ENCODE measurements at places on chromosomes 13 and 19.

- DNase-seq, result no peak
These were observed 36.4 kb downstream of the EPS15L1 start for GRCh38 chr19:16435238-16435917.

DNA sequence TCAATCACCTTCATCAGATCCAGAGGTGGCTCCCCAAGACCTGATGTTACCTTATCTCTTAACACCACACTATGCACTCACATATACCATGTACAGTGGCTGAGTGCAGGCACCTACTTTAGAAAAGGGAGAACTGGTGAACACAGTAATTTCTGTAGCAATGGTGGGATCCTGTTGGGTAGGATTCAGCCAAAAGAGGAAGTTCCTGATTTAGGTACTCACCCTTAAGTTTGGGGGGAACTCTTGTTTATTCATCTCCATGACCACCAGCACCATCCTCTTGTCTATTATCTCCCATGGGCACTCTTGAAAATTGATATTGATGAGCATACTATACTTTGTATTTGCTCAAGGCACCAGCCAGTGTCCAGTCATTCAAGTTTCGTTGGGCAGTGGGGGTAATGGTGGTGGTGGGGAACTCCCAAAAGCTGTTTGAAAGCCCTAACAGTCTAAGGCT, 324.4 kb downstream of the LMO7 start:
- no peak for DNase-seq

DNA sequence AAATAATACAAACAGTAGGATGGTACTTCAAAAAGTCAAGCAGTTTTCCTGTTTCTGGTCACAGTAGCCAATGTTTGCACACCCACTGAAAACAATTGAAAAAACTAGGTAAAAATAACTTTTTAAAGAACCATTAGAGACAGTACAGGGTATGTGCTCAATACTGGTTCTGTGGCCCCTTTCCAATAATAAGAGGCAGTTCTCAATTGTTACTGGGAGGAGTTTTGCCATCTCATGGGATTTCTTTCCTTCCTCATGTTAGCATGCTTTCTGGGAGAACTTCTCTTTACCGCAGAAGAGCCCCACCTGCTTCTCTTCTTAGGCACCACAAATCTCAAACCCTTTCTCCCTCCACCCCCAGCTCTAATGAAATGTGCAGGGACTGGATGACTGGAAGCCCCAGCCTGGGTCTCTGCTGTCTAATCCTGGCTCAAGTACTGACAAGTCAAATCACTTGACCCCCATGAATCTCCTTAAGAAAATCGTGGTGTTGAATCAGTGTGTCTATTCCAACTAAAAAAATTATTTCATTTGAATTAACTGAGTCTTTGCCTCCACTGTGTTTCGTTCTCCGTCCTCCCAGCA, 14.6 kb downstream of the METTL21C start:
- no peak for DNase-seq

GRCh38 chr19:14118165-14119051, 846 bp upstream of the PRKACA start:
- DNase-seq, result peak; percentile 35

- no peak for DNase-seq
These were observed 553.5 kb downstream of the MYO16 start for GRCh38 chr13:109182777-109183465.

DNA sequence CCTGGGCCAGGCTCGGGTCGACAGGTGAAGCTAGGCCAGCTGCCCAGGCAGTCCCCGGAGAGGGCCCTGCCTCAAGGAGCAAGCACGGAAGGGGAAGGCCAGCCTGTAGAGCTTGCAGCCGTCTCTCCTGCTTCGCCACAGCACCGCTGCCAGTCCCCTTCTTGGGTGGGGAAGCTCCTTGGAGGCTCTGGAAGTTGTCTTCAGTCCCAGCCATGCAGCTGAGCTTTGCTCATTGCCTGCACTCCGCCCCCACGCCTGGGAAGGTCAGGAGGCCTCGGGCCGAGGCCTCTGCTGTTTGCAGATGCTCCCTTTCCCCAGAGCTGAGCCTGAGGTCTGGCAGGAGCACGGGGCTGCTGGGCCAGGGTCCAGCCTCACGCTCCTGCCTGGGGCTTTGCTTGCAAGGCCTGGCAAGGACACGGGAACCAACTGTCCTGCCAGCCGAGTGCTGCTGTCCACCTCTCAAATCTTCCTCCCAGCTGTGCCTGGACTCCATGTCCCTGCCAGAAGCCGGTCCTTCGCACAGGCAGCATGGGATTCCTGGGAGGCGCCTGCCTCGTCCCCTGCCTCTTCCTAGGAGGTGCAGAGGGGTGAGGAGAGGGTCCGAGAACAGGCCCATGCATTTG, 13.3 kb downstream of the PLEKHF1 start:
- DNase-seq, result no peak

GRCh38 chr19:48997972-48998371, 4.3 kb downstream of the RUVBL2 start:
- peak; percentile 75 for DNase-seq

DNA sequence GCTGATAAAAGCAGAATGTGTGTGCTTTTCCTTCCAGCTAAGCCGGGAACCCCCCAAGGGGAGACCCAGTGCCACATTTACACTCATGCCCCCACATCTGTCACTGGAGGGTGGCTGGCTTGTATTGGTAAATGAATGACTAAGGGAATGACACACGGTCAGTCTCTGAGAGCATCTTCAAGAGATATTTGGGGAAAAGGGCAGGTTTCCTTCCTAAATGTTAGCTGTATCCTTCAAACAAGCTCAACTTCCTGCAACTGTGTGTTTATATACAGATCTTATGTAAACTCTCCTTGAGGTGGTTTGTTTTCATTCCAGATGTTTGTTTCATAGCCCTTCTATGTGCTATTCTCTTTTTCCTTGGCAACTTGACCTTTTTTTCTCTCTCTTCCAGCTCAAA, 192.6 kb downstream of the COL4A1 start:
- no peak for DNase-seq

DNA sequence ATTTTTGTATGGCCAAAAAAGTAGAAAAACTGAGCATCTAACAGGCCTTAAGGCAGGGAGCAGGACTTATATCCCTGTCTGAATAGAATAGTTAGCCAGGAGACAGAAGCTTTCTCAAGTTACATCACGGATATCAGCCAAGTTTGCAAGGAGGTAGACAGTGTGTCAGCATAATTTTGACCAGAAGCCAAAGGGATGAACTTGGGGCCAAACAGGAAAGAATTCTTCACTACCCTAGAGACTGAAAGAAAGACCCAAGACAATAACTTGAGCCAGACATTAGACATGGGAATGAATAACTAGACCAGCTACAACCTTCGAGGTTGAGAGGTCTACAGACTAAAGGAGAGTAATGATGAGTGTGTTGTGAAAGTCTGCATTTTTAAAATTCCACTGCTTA, 48.1 kb upstream of the PCDH9 start:
- no peak for DNase-seq

DNA sequence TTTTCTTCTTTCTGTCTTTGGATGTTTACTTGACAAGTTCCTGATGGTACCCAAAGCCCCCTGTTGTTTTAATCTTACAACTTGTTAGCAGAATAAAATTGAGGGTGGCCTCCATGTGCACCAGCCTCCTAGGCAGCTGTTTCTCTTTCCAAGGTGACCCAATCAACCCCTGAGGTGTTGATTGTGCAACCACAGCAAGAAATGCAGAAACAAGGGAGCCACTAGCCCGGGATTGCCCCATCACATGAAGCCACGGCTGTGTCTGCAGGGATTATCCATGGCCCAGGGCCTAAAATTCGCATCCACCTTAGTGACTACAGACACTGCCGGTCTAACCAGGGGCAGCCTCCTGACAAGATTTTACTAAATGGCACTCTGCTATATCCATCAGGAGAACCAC, 14.4 kb downstream of the CEACAM4 start:
- no peak for DNase-seq

DNA sequence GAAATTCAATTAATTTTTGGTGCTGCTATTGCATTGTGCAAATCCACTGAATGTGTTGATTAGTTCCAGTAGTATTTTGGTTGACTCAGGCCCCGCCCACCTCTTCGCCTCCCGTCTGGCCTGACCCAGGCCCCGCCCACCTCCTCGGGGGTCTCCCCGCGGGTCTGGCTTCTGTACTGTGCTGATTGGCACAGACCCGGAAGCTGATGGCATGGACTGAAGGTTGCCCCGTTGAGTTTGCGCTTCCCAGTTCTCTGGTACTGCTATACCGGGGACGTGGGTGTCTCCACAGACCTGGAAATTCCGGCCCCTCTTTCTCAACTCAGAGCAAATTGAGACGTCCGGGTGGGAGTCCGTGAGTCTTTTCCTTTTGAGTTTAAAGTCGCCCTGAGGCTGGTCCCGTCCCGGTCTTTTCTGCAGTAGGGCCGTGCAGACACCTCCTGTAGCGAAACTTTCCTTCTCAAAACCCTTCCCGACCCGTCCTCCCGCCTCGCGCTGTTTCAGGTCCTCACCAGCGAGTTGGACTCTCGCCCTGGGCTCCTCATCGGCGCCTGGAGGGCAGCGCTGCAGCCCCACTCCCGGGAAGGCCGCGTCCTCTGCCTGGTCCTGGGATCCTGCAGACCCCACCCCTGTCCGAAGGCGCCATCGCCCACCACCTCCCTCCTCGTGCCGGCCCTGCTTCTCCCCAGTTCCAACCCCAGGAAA, 14.8 kb downstream of the ZNF701 start:
- DNase-seq, result no peak

- DNase-seq, result no peak
These were observed 60.8 kb downstream of the CCNA1 start for GRCh38 chr13:36493046-36493445.

DNA sequence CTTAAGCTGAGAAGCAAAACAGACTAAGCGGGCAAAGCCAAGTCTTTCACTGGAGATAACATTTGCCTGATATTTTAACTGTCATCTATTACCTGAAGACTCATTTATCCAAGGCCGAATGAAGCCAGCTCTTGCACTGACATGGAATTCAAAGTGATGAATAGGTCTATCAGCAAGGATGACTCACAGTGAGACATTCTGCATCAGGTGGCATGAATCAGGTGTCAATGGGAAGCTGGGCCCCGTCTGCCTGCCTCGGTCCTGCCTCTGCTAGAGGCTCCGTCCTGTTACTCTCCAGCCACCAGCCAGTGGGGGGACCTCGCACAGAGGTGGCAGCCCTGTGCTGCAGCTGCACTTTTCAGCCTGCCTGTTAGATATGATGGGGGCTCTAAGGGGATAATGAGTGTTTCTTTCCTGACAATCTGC, 23.5 kb downstream of the STARD13 start:
- no peak for DNase-seq

DNA sequence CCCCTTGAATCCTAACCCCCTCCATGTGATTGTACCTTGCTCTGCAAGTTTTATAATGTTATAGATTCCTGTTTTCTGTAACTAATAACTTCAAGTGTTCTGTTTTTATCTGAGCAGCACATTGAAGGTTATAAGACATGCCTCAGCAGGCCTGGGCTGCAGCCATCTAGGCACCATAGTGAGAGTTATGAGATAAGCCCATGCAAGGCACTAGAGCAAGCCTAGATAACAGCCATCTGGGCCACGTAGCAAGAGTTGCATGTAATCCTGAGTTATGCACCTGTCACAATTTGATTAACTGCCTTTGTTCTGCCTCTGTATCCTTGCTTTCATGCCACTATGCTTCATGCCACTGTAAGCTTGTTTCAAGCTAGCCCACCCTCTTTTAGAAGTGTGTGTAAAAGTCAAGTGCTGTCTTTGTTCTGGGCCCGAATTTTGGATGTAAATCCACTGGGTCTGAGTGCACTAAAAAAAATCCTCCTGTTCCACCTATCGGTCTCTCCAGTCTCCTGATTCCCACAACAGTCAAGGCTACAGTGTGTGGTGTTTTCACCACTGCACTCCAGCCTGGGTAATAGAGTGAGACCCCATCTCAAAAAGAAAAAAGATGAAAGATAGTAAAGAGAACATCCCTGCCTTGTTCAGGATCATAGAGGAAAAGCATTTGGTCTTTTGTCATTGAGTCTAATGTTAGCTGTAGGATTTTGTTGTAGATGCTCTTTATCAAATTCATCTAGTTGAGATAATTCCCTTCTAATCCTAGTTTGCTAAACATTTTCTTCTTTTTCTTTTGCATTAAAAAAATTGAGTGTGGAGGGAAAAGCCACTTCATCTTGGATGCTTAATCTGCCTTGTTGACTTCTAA, 16.0 kb upstream of the KBTBD6 start:
- no peak for DNase-seq

DNA sequence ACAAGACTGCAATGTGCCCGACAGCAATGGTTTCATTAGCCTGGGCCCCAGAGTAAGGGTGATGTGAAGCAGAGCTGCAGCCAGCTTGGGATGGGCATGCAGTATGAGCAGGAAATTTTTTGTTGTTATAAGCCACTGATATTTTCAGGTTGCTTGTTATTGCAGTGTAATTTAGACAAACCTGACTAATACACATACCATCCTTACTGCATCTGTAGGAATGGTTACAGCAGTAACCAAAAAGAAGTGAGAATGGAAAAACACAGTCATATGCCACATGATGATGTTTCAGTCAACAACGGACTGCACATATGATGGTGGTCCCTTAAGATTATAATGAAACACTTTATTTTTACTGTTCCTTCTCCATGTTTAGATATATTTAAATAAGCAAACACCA, 8.6 kb upstream of the POMP start:
- no peak for DNase-seq

DNA sequence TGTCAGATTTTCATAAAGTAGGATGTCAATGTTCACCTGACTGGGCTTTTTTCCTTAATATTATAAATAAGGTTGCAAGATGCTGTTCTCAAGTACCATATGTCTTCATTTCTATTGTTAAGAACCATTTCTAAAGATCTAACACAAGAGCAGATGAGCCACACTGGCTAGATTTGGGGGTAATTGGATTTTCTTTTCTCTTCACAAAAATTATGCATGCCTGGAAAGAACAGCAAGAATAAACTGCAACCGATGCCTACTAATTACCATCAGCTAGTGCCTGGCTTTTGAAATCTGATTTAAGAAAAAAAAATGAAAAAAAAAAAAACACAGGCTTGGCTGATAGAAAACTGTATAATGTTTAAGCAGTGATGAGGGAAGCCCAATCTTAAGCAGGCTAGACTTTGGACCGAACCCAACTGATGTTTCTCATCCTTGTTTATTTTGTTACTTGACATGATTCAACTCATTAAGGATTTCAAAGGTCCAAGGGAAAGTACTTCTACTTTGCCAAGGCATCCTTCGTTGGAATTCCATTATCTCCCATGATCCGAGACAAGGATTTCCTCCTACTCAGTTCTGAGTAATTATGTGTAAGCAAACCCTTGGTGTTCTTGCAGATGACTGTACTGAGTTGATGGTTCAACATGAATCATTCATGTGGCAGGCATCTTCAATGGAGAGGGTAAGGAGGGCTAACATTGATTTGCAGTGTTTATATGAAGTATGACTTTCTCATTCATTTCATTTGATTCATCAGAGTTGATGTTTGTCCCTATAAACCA, 300.5 kb downstream of the SPRY2 start:
- DNase-seq, result no peak

- no peak for DNase-seq
These were observed 1587.1 kb downstream of the PCDH9 start for GRCh38 chr13:65642996-65643395.

DNA sequence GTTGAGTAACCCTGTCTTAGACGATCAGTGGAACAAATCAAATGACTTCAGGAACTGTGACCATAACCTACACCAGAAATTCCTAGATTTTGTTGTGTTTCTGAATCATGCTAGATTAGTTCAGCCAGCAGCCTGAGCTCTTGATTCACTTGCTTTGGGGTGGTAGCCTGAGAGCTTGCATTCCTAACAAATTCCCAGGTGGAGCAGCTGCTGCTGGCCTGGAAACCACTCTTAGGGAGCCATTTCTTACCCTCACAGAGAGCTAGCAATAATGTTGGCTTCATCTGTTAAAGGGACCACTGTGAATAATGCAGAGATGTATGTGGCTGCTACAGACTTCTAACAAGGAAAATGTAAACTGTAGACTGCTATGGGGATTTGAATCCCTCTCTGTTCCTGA, 388.1 kb upstream of the PRR20A start:
- DNase-seq, result no peak

GRCh38 chr13:75437582-75438318, 44.2 kb downstream of the TBC1D4 start:
- DNase-seq, result no peak
